ENCODE measurements at places on chromosomes 1 and 21. TPM values are rescaled to one million over a fixed set of nuclear protein-coding genes. Genes with fewer than 3 reads are reported as not detected.

The CD247 gene
- 1.0 TPM for polyA plus RNA-seq

The ARHGEF19 gene
- polyA plus RNA-seq = 33.6 TPM

The LCE2B gene
- not detected for polyA plus RNA-seq

The PODN gene
- 3.6 TPM for polyA plus RNA-seq

The KTI12 gene
- 6.3 TPM for polyA plus RNA-seq

The A3GALT2 gene
- polyA plus RNA-seq = not detected

The GALE gene
- polyA plus RNA-seq = 20.7 TPM

GRCh38 chr1:109268431-109269211 is 14.3 kb downstream of the PSRC1 start:
- DNase-seq = no peak

DNA sequence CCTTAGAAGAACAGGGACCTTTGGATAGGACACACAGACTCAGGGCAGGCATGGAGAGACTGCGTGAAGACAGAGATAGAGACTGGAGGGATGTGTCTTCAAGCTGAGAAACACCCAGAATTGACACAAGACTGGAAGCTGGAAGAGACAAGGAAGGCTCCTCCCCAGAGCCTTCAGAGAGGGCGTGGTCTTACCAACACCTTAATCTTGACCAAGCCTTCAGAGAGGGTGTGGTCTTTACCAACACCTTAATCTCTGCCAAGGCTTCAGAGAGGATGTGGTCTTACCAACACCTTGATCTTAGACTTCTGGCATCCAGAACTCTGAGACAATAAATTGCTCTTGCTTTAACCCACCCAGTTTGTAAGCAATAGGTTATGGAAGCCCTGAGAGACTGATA is 481.4 kb upstream of the VAMP3 start:
- DNase-seq = no peak

GRCh38 chr1:44884746-44885145 is 41.7 kb upstream of the PTCH2 start:
- peak; percentile 46 for DNase-seq

- DNase-seq = peak; percentile 73
Observed at GRCh38 chr1:157505481-157506272, 46.6 kb downstream of the FCRL5 start.

DNA sequence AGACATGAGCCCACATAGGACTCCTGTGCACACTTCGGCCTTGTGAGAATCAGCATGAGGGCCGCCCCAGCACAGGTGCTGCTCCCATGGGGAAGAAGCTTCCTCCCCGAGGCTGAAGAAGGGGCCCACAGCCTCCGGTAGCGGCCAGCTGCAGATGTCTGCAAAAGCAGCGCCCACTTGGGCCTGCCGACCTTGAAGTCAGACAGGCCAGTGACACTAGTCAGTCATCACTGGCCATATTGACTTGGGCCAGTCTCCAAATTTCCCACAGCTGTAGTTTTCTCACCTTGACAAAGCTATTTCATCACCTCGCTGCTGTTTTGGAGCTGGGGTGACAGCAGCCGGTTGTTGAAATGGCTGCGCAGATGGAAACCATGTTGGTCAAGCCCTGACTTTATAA is 83.0 kb downstream of the RIPK4 start:
- DNase-seq = no peak

GRCh38 chr1:113456967-113457366 is 66.7 kb downstream of the MAGI3 start:
- DNase-seq = no peak

- DNase-seq = no peak
Observed at GRCh38 chr1:231724041-231724440, 97.5 kb downstream of the DISC1 start.

DNA sequence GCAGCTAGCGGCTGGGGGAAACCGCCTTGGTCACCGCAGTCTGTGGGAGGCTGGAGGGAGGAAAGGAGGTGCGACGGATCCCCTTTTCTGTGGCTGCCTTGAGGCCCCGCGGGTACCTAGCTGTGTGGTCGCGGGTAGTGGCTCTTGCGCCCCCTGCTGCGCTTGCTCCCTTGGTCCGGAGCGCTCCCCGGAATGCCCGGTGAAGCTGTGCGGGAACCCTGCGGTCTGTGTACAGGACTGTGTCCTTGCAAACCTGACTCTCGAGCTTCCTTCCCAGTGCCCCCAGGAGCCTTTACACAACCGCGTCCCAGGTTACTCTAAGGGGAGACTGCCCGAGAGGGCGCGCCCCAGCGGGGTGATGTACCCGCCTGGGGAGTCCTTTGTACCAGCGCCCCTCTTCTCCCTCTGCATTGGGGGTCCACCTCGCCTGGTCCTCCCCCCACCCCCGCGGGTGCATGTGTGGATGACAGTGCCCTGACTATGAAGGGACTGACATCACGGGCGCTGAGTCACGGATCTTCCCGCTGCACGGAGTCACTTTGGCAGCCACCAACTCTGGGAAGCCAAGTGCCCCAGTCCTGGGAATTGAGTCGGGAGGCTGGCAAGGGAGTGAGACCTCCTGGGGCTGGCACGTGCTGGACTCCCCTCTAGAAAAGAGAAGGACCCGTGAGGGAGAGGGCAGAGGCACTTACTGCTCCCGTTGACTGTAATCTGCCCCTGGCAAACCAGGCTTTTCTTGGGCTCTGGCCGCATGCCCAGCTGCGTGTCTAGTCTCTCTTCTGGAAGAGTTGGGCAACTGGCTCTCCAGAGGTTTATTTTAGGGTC is 816 bp downstream of the IL6R start:
- peak; percentile 42 for DNase-seq

- peak; percentile 49 for DNase-seq
Observed at GRCh38 chr1:54290506-54291184, 90.7 kb downstream of the MRPL37 start.

- peak; percentile 70 for DNase-seq
Observed at GRCh38 chr1:24321697-24322469, 2.7 kb downstream of the GRHL3 start.

DNA sequence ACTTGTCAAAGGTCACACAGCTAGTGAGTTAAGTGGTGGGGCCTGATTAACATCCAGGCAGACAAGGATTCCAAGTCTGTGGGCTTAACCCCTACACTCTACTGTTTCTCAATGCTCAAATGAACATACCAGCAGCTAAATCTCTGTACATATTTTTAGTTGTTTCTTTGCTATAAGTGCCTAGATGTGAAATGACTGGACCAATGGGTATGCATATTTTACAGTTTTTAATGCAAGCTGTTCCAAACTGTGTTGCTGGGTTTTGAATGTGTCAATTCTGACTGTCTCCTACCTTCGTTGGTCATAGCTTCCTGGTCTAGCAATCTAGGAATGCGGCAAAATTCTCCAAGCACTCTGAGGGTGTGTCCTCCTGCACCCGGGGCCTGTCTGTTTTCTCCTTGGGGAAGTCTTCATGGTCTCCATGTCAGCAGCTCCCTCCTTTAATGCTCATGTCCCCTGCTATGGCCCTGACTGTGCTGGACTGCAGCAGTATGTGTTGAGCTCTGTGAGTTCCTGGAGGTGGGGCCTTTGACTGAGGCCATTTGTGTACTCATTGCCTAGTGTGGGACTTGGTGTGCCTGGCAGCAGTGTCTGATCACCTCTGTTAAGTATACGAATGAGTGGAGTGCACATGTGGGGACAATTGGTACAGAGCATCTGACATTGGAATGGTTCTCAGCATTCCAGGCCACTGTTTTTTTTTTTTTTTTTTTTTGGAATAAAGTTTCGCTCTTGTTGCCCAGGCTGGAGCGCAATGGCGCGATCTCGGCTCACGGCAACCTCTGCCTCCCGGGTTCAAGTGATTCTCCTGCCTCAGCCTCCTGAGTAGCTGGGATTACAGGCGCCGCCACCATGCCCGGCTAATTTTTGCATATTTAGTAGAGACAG is 72.9 kb upstream of the SLC2A1 start:
- no peak for DNase-seq

GRCh38 chr21:45932922-45933502 is 48.6 kb upstream of the COL6A1 start:
- DNase-seq = no peak

GRCh38 chr21:33185852-33186251 is 43.9 kb upstream of the IFNAR2 start:
- no peak for DNase-seq

GRCh38 chr1:201511941-201512539 is 5.1 kb upstream of the CSRP1 start:
- DNase-seq = no peak

DNA sequence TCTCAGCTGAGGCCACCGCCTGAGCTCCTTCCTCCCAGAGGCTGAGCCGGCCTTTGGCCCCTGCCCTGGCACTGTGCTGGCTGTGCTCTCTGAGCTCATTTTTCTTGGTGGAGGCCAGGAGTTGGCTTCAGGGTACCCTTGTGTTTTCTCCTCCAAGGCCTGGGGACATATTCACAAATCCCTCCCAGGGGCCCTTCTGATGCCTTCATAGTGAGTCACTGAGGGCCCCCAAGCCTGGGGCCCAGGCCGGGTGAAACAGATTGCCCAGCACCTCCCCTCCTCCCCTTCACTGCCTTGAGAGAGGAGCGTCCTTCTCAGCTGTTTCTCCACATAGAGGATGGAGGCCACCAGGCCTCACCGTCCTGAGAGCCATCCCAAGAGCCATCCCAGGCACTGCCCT is 105.8 kb downstream of the SIK1 start:
- no peak for DNase-seq

DNA sequence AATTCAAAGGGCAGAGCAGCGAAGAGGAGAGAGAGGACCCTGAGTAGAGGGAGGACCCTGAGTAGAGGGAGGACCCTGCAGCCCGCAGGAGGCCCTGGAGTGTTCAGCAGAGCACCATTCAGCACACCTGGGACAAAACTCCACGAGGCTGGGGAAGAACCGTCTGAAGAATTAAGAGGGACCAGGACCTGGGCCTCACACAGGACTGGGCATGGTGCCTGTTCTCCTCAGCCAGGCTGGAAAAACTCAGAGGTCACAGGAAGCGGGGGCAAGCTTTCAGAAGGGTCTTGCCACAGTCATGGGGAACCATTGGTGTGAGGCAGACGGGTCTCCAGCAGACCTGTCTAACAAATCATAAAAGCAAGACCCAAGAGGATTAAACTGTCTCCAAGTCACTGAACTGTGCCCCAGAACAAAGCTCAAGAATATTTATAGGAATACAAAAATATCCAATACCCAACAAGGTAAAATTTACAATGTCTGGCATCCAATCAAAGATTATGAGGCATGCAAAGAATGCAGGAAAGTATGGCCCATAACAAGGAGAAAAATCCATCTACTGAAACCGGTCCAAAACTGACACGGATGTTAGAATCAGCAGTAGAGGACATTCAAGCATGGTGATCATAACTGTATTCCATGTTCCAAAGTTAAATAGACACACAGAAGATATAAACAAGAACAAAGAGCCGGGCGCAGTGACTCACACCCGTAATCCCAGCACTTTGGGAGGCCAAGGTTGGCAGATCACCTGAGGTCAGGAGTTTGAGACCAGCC is 30.6 kb downstream of the MORN1 start:
- no peak for DNase-seq

- DNase-seq = peak; percentile 95
Observed at GRCh38 chr1:81800695-81801650, at the start of gene ADGRL2. ADGRL2 (plus strand) TSS chr1:81800934; CDS start chr1:81836985, 36,051 bp downstream.

Measured in brain (organoid and tissue), 16 donors.